ENCODE measurements at places on chromosomes 3 and 15.

DNA sequence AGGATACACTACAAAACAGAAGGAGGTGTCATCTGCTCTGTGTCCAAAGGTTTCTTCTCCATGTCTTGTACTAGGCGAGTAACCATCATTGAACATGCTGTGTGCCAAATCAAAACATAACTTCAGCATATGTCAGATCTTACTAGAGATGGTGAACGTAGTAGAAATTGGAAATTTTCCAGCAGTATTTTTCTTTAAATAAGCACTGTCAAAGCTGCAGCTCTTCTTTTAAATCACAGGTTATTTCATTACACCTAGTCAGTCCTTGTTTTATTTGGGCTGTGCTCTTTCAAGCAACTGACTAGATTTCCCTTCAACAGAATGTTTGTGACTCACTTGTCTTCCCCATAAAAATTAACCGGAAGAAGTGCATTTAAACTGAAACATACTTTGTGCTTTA lies 46.5 kb downstream of the MSL2 start:
- DNase-seq = no peak

GRCh38 chr3:40680685-40681657 lies 156.2 kb downstream of the ZNF621 start:
- DNase-seq = no peak

- no peak for DNase-seq
These were observed 153.5 kb downstream of the DNAJB8 start for GRCh38 chr3:128313071-128313725.

- DNase-seq = no peak
These were observed 61.2 kb downstream of the ARHGEF26 start for GRCh38 chr3:154182322-154182922.

DNA sequence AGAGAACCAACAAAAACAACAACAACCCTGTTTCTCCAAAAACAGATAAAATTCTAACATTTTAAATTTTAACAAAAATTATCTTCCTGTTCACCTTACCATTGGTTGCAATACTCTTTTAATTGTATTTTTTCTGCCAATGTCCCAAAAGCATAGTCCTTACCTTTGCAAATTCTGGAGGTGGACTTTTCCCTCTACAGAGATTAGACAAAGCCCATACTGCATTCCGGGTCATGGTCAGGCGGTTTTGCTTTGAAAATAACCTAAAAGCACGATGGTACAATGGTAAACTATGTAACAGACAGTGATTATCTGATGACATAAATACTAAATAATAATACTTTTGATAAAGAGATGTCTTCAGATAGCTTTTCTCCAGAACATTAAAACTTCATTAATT lies 35.5 kb upstream of the WDR5B start:
- DNase-seq = no peak

DNA sequence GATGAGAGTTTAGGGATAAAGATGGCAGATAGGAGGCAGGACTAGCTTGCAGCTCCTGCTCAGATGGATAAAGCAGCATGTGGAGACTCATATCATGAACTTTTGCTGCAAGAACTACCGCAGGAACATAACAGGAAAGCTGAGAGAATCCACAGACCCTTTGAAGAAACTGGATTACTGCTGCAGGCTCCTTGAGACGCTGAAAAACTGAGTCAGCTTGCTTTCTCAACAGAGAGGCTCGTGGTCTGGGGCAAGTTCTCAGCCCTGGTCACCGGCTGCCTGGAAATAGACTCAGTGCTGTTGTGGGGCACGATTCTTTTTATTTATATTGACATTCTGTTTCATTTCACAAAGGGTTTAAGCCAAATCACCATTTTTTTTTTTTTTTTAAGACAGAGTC lies 28.8 kb upstream of the TRIM59 start:
- DNase-seq = no peak

GRCh38 chr3:122390665-122391064 lies 6.7 kb downstream of the FAM162A start:
- DNase-seq = no peak

GRCh38 chr3:26099692-26100091 lies 309.8 kb downstream of the OXSM start:
- no peak for DNase-seq

- DNase-seq = no peak
These were observed 19.9 kb downstream of the CLDN1 start for GRCh38 chr3:190302212-190302867.

GRCh38 chr3:140170612-140171011 lies 235.6 kb downstream of the CLSTN2 start:
- DNase-seq = no peak

DNA sequence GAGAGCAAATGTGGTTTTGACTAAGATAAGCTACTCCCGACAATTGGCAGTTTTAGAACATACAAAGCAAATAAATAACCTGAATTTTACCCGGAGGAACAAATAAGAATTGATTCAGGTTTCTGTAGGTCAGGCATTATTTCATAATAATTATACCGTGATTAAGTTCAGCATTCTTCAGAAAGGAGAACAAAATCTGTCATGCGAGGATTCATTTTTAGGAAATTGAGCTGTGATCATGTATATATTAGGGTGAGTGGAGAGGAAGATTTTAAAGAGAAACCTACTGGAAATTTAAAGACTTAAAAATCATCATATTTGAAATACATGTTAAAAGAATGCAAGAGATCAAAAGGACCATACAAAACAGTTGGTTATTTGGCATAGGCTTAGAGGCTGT lies 20.5 kb downstream of the ZNF609 start:
- DNase-seq = no peak

GRCh38 chr3:107201146-107201545 lies 176.1 kb upstream of the CCDC54 start:
- no peak for DNase-seq

Measured in cortex of kidney (tissue), 1 donor.